Gastroesophageal sphincter (tissue), 4 donors: ENCODE measurements at places on chromosomes 12 and 14. TPM values are rescaled to one million over a fixed set of nuclear protein-coding genes. Genes with fewer than 3 reads are reported as not detected.

- ATAC-seq, result no peak
These were observed 10.4 kb downstream of the DTX1 start for GRCh38 chr12:113066813-113067400.

Gene NCAPD2
- total RNA-seq, result 25.3 TPM

- ATAC-seq, result no peak
These were observed 44.2 kb upstream of the MMP17 start for GRCh38 chr12:131783915-131784541.

GRCh38 chr12:46230306-46230705 is 38.5 kb downstream of the SLC38A1 start:
- no peak for ATAC-seq

DNA sequence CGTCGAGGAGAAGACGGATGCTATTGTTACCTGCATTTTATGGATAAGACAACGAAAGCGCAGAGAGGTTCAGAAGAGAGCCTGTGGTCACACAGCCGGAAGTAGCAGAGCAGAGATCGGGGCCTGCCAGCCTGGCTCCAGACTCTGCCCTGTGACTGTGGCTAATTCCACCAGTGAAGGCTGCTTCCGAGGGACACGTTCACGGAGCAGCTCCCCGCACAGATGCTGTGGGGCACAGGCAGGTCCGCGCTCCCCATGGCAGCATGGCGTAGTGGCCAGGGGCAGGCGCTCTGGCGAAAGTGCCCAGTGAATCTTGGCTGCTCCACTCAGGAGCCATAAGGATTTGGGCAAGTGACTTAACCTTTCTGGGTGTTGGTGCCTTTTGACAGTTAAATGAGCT is 9.8 kb downstream of the RIMBP2 start:
- no peak for ATAC-seq

DNA sequence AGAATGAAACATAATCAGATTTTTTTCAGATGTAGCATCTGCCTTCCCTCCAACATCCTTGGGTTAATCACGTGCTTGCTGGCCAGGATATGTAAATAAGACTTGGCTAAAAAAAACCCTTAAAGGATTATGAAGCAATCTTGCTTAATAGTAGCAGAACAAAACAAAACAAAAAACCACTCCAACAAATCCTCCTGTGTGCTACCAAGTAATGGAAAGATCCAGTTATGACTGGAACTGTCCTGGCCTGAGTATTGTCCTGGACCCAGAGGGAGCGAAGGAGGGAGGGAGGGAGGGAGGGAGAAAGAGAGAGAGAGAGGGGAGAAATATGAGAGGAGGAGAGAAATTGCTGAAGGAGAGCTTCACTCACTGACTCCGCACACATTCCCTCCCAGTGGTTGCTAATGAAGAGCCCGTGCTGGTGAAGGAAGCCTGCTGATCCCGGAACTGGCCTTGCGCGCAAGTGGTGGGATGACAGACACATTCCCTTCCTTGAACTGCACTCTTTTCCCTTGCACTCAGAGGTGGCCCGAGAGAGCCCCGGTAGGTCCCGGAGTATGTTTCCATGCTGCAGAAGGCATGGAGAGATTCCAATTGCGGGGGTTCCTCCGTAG is 57.2 kb downstream of the HMGA2 start:
- ATAC-seq, result peak; percentile 79

- no peak for ATAC-seq
These were observed 30.5 kb upstream of the LMNTD1 start for GRCh38 chr12:25583545-25583944.

DNA sequence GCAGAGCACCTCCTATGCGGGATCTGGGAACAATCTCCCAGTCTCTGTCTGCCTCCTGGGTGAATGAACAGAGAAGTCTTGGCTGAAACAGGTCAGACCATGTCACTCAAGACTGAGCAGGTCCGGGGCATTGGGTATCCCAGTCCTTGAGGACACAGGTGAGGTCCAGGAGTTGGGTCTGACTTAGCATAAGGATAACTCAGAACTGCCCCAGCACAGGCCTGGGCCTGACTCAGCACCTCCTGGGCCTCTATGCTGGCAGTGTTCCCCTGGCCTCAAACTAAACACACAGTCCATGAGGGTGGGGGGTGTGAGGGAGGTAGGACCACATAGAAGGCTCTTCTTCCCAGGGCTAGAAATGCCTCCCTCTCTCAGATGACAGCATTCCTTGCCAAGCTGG is 1.5 kb upstream of the SDR9C7 start:
- no peak for ATAC-seq

GRCh38 chr14:65015391-65015790 is 28.7 kb downstream of the FNTB start:
- no peak for ATAC-seq

DNA sequence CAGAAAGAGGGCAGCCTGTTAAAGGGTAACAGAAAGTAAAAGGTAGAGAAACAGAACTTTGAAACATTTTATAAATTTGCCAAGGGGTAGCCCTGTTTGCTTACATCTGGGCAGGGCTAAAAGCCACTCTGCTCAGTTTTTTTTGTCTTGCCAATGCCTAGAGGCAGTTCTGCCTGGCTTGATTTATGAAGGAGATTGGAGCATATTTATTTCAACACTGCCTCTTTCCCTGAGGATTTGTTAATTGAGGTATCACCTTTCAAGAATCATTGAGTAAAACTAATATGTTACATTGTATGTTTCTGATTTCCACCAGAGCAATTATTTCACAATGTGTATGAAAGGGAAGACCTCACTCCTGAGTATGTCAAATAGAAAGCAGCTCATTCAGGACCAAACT is 160.8 kb downstream of the GXYLT1 start:
- no peak for ATAC-seq

Gene GPX2
- not detected for total RNA-seq

DNA sequence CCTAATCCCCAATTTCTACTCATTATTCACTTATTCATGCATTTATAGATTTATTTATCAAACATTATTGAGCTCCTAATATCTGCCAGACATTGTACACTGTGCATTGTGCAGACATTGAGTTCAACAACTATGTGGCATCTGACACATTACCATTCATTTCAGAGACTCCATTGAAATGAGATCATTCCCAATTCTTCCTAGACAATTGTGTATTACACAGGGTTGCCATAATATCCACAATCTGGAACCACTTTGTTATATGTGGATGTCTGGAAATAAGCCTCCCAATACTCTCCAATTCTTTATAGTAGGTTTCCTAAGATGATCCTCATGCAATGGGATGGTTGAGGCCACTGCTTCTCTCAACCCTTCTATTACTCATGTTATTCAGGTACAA is 165.0 kb downstream of the OTOGL start:
- no peak for ATAC-seq

- no peak for ATAC-seq
These were observed 646.5 kb upstream of the SEL1L start for GRCh38 chr14:82180139-82180538.

DNA sequence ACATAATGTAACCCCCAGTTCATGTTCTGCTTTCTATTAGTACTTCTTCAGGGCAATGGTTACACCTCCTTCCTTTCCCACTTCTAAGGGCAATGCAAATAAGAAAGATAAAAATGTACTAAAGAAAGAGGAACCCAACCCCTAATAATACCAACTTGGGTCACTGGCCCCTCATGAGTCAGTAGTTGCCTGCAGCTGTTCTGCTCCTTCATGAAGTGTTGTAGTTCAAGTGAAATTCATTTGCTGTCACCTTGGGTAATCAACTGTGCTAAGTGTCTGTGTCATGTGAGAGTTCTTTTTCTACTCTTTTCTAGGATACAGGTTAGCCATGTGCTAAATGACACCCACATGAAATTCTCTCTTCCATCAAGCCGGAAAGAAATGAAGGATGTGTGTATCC is 91.8 kb downstream of the PLXNC1 start:
- no peak for ATAC-seq

- ATAC-seq, result no peak
These were observed 45.4 kb downstream of the ALX1 start for GRCh38 chr12:85325442-85325841.

- ATAC-seq, result no peak
These were observed 1157.2 kb downstream of the TMEM121 start for GRCh38 chr14:106683631-106684030.

GRCh38 chr12:64452559-64453329 is 824 bp downstream of the TBK1 start:
- peak; percentile 45 for ATAC-seq

DNA sequence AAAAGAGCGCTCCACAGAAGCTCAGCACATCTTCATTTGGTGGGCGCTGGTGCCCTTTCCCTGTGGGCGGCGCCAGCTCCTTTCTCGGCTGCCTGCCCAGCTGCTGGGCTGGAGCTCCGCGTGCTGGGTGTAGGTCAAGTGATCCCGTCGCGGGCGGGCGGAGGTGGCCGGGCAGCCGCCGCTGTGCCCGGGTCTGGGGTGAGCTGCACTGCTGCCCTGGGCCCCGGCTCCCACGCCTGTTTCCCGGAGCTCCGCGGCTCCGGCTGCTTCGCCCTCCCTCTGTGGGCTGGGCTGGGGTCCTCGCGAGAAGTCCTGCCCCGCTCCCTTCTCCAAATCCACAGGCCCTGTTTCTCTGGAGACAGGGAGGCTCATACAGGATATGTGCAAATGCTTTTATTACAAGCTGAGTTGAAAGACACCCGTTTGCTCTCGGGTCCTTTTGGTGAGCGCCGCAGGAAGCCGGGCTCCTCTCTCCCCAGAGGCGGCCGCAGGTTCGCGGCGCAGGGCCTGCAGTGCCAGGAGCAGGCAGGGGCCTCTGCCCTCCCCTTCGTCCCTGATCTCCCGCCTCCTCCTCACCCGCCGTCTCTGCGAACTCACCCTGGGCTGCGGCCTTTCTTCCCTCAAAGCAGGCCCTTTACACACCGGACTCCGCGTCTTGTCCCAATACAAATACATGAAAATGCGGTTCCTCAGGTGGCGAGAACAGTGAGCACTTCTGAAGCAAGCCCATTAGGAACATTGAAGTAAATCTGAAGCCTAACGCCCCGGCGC is 67.8 kb upstream of the CAPRIN2 start:
- ATAC-seq, result peak; percentile 79
